Stimulated activated CD4-positive, alpha-beta T cell treated with anti-CD3 and anti-CD28 coated beads, Interleukin-4, amount 100 ng/mL, for 1 hour (primary cell): ENCODE measurements at places on chromosomes 5 and 9.

DNA sequence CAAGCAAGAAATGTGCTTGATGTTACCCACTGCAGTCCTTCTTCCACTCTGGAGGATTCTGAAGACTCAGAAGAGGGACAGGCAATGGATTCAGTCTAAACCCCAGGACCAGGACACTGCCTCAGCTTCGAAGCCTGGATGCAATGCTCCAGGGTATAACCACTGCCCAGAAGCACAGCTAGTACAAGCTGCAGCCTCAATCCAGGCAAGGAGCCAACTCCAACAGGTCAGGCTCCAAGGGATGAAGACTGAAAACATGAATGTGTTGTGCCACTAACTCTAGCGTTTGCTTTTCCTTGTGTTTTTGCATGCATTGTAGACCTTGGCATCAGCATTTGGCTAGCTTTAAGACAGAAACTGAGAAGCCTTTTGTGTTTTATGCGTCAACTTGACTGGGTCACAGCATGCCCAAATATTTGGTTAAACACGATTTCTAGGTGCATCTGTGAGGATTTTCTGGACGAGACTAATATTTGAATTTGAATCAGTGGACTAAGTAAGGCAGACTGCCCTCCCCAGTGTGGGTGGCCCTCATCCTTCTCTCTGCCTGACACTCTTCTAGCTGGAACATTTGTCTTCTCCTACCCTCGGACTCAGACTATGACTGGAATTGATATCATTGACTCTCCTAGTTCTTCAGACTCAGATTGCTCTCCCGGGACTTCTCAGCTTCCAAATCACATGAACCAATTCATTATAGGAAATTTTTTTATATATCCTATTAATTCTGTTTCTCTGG, 20.5 kb upstream of the GPX3 start:
- DNase-seq = no peak

GRCh38 chr5:67731886-67732285, 483.7 kb upstream of the PIK3R1 start:
- DNase-seq = no peak

DNA sequence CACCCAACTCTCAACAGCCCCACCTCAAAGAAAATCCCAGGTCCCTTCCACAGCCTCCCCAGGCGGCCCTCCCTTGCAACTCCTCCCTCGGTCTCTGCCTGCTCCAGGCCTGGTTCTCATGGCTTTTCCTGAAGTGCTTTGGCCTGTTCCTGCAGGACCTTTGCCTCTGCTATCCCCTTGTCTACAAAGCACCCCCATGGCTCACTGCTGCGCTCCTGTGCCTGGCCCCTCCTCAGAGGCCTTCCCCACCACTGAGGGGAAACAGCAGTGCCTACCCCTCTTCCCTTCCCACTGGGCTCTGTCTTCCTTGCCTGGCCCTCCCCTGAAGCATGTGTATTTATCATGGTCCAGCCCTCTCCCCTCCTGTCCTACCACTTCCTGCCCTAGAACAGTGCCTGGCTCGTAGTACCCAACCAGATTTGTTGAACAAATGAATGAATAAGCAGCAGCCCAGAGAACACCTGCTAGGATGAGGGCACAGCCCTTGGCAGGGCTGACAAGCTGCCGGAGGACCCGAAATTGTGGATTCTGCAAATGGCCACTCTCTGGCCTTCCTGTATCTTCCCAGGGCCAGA, 68.6 kb upstream of the LRRTM2 start:
- DNase-seq = no peak

GRCh38 chr5:61450493-61451279, 118.6 kb downstream of the ZSWIM6 start:
- no peak for DNase-seq

DNA sequence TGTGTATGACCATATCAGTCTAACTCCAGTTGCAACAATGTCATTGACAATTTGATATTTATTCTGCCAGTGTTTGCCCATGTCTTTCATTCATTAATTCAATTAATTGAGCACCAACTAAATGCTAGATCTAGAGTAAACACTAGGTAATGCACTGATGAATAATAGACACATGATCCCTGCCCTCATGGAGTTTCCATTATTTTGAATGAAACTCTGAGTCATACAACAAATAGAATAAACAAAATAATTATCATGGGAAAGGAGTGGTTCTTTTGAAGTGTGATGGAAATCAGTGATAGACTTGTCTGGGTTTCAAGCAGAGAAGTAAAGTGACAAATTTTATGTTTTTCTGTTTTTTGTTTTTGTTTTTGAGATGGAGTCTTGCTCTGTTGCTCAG, 4.6 kb downstream of the ARHGEF37 start:
- DNase-seq = no peak

GRCh38 chr5:132291026-132291425, 3.2 kb upstream of the SLC22A4 start:
- no peak for DNase-seq

- no peak for DNase-seq
Observed at GRCh38 chr5:38556088-38556598, 303 bp downstream of the LIFR start.

- no peak for DNase-seq
Observed at GRCh38 chr9:122236681-122237080, 7.9 kb upstream of the LHX6 start.

DNA sequence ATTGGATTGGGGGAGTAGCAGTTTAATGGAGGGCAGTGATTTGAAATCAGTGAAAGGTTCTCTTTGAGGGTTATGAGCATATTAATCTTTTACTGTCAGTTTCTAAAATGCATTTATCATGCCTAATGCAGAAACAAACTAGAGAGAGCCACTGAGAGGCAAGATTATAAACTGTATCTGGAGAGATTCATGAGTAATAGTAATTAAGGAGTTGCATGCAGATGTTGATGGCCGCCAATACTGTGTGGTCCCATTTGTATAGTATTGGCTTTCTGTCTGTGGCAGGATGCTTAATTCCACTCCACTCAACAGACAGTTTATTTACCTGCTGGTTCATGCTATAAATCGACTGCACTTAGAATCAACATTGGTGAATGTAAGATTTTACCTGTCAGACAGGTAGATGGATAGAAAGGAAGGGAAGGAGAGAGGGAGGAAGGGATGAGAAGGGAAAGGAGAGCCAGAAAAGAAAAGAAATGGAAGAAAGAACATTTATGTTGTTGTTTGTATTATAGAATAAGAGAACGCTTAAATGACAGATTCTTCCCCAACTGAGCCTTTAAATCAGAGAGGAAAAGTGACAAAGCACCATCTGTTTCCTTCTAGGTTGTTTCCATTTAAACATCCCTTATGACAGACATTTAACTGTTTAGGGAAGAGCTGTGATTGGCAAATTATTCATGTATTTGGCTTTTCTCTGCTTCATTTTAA, 146.5 kb downstream of the PAM start:
- no peak for DNase-seq

DNA sequence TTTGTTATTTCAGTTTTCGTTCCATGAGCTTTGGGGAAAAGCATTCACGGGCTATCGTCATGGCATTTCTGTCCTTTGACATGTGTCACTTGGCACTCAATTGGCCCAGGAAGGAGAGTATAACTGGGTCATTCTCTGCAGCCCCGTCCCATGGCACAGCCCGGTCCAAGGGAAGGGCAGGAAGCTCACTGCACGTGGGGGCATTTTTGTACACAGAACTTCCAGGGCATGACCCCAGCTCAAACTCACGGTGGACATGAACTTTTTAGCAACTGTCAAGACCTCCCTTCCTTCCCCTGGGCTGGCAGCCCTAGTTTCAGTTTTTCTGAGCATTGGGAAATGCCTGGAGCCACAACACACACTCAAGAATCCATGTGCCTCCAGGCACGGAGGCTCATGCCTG, 161.6 kb upstream of the PANK3 start:
- DNase-seq = no peak

DNA sequence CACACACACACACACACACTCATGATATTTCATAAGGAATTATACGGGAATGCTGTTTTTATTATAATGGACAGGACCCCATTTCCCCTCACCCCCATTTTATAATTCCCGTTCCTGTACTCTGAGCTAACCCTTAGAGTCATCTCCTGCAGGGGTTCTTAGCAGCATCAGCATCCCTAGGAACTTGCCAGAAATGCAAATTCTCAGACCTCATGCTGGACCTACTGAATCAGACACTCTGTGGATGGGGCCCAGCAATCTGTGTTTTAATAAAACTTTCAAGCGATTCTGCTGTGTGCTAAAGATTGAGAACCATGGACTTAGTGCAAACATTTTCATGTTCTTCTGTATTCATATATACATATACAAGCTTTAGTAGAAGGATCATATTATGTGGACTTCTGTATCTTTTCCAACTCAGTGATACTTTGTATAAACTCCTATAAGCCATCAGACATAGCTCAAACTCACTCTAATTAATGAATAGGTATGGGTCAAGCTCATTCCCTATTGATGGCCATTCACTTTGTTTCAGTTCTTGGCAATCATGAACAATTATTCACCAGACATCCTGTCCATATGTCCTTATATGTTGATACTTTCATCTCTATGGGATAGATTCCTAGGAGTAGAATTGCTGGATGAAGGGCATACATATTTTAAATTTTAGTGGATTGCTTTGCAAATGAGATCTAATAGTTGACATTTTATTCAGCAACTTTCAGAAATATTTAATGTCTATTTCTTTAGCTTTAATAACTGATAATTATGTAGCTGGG, 65.5 kb downstream of the ARHGEF28 start:
- DNase-seq = no peak

DNA sequence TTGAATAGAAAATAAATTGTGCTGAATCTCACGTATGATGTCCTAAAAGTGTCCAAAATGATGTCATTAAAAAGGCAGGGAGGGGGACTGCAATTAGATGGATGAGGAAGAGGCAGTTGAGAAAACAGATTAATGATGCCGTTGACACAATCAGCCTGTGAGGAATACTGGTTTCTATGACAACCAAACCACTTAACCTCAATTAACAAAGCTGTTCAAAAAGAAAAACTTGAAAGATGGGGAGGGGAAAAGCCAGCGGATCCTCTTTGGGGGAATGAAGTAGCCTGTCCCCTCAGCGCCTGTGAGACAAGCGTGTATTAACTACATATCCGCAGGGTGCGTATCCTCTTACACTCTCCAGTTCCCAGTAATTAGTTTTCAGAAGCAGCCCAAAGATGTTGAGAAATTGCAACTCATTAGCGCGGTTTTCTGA, 160.7 kb downstream of the TTC39B start:
- no peak for DNase-seq

- no peak for DNase-seq
Observed at GRCh38 chr5:143245929-143246561, 157.4 kb downstream of the NR3C1 start.

DNA sequence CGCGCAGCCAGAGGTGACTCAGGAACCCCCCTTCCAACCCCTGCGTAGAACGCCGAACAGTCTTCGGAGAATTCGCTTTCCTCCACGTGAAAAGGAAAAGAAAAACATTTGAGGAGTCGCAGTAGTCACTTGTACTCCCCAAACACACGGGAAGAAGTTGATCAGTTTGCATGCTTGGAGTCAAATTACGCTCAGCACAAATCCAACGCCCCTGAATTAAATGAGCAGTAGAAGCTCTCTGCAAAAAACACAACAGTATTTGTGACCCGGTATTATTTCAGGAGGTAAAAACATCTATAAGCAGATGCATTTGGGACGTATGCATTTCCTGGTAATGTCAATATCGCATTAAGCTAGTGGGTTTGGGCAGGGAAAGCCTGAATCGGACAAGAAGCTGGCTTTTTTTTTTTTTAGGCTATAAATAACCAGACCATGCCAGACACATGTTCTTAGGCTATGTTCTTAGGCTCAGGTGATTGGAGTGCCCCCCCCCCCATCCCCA, 854 bp upstream of the ARL15 start:
- DNase-seq = no peak

DNA sequence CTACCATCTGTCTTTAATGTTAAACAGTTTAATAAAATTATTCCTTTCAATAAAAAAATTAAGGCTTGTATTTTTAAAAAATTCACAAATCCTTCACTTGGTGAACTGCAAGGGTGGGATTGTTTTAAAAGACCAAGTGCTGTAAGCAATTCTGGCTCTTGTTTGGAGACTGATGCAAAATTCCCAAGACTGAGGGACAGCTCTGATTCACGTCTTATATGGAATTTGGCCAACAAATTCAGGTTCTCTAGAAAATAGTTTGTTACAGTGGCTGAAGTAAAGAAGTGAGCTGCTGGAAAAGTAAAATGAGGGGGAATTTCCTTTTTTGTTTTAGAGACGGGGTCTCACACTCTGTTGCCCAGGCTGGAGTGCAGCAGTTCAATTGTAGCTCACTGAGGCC, 58.3 kb downstream of the PRELID2 start:
- DNase-seq = no peak

- DNase-seq = no peak
Observed at GRCh38 chr9:106696804-106697203, 166.2 kb upstream of the ZNF462 start.
